ENCODE measurements at places on chromosomes 3 and 15.

- no peak for DNase-seq
Observed at GRCh38 chr3:18809640-18810305, 338.5 kb upstream of the KCNH8 start.

DNA sequence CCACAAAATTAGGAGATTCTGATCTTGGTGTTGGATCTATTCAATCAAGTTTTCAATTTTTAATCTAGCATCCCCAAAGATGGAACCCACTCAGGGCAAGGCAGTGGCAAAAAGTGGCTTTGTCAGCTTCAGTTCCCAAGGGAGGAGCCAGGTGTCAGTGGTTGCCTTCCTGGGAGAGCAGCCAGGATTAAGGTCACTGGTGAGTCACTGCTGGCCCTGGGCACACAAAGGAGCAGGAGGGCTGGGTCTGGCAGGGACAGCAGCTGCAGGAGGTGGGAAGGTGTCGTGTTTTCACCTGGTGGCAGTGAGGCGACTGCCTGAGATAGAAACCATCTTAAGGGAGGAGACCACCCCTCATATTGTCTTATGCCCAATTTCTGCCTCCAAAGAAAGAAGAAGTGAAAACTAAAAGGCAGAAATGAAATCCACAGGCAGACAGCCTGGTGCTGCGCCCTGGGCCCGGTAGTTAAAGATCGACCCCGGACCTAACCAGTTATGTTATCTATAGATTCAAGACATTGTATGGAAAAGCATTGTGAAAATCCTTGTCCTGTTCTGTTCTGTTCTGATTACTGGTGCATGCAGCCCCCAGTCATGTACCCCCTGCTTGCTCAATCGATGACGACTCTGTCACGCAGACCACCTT lies 5.9 kb upstream of the KLHL25 start:
- DNase-seq = no peak

- DNase-seq = no peak
Observed at GRCh38 chr15:58805095-58805494, 34.0 kb downstream of the MINDY2 start.

DNA sequence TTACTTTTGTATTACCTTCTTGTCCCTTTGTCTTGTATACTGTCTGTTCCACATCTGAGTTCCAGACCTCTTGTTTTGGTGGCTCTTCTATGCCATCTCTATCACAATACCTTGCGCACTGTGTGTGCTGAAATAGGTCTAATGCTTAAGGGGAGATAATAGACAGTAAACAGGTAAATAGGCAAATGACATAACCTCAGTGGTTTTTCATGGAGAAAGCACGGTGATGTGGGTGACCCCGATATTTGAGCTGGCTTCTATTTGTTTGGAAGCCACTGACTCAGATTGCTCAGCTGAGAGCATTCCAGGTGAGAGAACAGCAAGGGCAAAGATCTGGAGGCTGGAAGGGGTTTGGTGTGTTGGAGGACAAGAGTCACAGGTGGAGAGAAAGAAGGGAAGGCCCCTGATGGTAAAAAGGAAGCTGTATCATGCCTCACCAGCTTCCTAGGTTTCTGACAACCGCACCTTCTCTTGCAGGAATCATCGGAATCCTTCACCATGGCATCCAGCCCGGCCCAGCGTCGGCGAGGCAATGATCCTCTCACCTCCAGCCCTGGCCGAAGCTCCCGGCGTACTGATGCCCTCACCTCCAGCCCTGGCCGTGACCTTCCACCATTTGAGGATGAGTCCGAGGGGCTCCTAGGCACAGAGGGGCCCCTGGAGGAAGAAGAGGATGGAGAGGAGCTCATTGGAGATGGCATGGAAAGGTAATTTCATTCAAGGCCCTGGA lies 795 bp downstream of the MCM2 start:
- DNase-seq = no peak

GRCh38 chr3:96813134-96813819 lies 1.1 kb upstream of the EPHA6 start:
- peak; percentile 53 for DNase-seq

DNA sequence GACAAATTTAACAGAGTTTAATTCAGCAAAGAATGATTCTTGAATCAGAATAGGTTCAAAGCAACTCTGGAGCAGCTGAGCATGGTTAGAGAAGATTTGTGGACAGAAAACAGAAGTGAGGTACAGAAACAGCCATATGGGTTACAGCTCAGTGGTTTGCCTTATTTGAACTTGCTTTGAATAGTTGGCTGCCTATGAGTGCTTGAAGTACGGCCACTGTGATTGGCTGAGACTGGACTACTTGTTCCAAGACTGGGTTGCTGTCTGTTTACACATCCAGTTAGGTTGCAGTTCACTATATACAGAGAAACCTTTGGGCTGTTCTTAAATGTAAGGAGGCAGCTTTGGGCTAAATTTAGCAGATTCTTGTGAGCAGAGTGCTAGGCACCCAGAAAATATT lies 79.4 kb upstream of the CADPS start:
- no peak for DNase-seq

GRCh38 chr3:140441006-140441405 lies 236.9 kb upstream of the TRIM42 start:
- DNase-seq = no peak

- no peak for DNase-seq
Observed at GRCh38 chr3:85258819-85259218, 300.0 kb downstream of the CADM2 start.

- no peak for DNase-seq
Observed at GRCh38 chr3:174202116-174202515, 657.0 kb upstream of the NAALADL2 start.

- no peak for DNase-seq
Observed at GRCh38 chr15:99502182-99502581, 63.6 kb upstream of the MEF2A start.

GRCh38 chr15:63461230-63461985 lies 43.0 kb upstream of the USP3 start:
- no peak for DNase-seq

DNA sequence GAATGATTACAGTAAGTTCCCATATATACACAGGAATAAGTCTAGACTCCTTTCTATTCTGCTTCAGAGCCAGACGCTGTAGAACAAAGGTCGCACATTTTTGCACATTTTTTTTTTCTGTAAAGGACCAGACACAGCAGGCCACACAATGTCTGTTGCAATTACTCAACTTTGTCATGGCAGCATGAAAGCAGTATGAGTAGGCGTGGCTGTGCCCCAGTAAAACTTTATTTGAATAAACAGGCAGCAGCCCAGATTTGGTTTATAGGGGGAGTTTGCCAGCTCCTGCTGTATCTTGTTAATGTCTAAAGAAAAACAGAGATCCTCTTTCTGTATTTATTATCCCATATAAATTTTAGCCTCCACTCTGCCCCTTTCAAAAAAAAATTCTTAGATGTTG lies 708.3 kb downstream of the FHIT start:
- DNase-seq = no peak

- DNase-seq = no peak
Observed at GRCh38 chr3:37494216-37494615, 319.8 kb upstream of the LRRFIP2 start.

DNA sequence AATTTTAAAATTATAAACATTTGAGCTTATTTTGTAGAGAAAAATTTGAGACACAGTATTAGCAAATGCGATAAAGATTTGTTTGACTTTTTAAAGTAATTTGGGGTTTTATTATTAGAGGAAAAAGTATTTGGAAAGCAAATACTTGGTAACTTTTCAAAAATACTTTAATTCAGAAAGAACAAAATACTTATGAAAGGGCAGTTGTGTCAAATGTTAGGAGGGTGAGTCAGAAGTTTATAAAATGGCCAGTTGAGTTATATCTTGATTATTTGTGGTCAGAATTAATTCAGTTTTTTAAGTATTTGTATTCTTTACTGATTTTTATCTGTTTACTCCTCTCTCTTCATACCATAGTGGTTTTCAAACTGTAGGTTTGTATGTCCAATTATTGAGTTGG lies 12.1 kb downstream of the LACTB start:
- DNase-seq = no peak

- DNase-seq = no peak
Observed at GRCh38 chr3:106013971-106014370, 145.2 kb upstream of the CBLB start.

GRCh38 chr15:59473226-59473625 lies 35.2 kb downstream of the FAM81A start:
- DNase-seq = no peak

DNA sequence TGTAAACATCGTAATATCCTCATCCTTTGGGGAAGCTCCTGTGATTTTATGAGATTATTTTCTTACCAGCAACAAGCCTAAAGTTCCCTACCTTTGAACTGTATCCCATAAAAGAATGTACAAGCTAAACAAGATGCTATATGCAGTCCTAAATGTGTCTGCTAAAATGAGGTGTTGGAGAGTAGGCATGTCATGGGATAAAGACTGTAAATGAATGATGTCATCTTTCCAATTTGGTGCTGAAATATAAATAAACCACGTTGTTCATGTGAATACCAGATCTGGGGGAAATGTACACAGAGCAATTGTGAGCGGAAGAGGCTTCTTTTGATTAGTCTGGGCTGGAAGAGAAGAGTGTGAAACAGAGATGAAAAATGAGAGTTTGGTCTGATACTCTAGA lies 214.9 kb upstream of the WNT5A start:
- DNase-seq = no peak

DNA sequence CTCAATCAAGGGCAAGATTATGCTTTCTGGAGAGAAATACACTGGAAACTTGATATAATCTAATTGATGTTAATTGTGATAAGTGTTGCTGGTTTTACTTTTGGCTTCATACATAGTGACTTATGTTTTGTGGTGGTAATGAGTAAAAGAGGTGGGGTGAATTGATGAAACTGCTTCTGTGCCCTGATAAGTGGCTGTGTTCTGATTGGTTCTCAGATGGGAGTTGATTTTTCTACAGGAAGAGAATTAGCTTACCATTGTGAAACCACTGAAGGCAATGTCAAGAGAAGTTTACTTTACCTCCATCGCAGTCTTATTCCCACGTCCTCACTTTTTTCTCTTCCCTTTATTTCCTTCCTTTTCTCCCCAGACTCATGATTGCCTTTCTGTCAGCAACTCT lies 23.8 kb downstream of the TMEM45A start:
- no peak for DNase-seq

DNA sequence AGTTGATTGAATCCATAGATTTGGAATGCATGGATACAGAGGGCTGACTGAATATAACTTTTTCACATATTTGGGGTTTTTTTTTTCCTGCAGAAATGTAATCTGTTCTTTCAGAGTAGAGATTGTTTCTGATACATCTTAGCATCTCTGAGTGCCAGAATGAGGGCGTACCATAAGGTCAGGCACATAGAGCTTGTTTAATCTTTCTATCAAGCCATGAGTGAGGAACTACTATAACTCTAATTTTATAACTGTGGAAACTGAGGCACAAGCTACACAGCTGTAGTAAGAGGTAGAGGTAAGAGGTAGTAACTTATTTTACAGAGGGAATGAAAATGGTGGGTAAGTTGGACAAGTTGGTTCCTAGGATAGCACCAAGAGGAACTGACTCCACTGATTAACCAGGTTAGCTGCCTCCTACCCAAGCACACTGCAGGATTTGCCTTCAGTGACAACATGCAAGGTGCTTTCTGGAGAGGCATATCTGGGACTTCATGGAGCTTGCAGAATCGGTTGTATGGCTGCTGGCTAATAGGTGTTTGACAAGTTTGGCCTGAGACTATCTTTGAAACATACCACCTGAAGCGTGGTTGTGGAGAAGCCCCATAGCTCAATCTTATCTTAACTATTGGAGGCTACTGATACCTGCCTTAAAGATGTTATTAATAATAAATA lies 23.5 kb upstream of the HACD2 start:
- DNase-seq = no peak

- no peak for DNase-seq
Observed at GRCh38 chr3:168501570-168501969, 405.8 kb upstream of the GOLIM4 start.
